A172 (cell line): ENCODE measurements at places on chromosomes 11 and 22. TPM values are rescaled to one million over a fixed set of nuclear protein-coding genes. Genes with fewer than 3 reads are reported as not detected.

DNA sequence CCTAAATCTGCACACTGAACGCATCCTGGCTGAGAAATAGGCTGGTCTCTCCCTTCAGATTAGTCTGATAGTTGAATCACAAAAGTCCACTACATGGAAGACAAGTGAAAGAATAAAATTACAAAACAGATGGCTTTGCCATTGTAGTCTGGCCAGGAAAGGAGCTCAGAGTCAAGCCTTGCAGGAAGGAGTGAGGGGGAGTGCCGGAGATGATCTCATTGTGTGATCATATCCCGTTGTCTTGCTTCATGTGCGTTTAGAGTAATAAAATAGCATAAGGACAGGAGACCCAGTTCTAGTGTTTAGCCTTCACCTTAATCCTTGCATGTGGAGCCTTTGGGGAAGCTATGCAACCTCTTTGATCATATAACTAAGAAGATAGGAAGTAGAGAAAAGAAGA is 666.7 kb upstream of the RAG2 start:
- no peak for DNase-seq

GGTLC3 gene
- total RNA-seq, result not detected in 2 replicates

GRCh38 chr11:27497284-27497866 is 9.2 kb downstream of the LIN7C start:
- peak; percentile 21 for DNase-seq

GRCh38 chr11:126327281-126328000 is 23.6 kb downstream of the DCPS start:
- DNase-seq, result no peak

GRCh38 chr11:134555510-134555909 is 143.5 kb upstream of the B3GAT1 start:
- no peak for DNase-seq

ST14 gene
- total RNA-seq, result 0.10 TPM in 1 of 2 replicates, not detected in the other

DNA sequence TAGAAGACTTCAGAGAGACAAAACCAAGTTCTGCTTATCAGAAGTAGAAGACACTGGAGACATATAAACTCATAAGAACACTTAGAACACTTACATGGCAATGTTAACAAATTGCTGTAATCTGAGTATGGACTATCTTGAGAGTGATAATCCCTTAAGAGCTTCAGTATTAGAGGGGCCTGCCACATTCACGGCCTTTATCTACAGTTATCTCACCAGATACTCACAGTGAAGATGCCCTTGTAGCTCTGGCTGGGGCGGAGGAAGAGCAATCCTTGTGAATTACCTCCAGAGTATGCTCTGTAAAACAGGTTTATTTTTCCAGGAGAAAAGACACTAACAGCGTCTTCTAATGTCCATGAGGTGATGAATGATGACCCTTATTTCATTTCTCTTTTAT is 762.8 kb downstream of the FAM181B start:
- no peak for DNase-seq

- DNase-seq, result no peak
These were observed 209.7 kb upstream of the PLET1 start for GRCh38 chr11:112470355-112470754.

GRCh38 chr22:37060801-37061610 is 9.5 kb downstream of the KCTD17 start:
- DNase-seq, result no peak

DNA sequence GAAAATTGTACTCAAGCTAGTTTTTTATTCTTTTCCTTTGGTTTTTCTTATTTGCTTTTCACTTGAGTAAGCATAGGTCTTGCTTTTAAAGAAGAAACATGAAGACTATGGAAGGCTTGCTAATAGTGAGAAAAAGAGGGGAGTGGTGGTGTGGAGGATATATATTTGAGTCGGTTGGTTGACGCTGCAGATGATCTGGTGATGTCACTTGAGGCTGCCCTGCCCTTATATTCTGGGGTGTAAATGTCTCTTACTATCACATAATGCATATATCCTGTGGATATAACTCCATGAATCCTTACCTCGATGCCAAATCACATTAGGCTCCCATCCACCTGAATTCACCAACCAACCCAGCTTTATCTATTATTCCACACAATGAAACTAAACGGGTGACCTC is 2.9 kb downstream of the GRIA4 start:
- DNase-seq, result no peak

DNA sequence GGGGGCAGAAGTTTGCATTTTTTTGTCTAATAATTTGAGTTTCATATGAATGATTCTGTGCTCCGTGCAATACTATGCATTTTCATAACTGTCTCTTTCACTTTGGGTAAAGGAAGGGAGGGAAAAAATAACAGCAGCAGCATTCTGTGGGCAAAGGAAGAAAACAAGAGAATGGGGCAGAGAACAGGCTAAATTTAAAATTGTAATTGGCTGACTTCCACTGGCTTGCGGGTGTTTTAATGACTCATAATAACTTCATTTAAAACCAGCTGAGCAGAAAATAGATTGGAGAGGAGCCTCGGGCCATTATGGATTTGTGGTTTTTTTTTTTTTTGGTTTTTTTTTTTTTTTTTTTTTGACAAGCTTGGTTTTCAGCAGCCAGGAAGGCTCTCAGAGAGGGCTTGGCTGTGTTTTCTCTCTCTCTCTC is 107.4 kb downstream of the ZBTB16 start:
- peak; percentile 57 for DNase-seq

- no peak for DNase-seq
These were observed 56.0 kb upstream of the B3GNT6 start for GRCh38 chr11:76978239-76978638.
